ENCODE measurements at places on chromosomes 3 and 15. TPM values are rescaled to one million over a fixed set of nuclear protein-coding genes. Genes with fewer than 3 reads are reported as not detected.

WDR72 gene
- total RNA-seq, result 104 TPM

- no peak for DNase-seq
- H3K36me3 ChIP-seq, result no peaks in the 10 kb centered on the region
- H3K4me3 ChIP-seq, result no peak overlapping the region
- no peaks in the 10 kb centered on the region for H3K27me3 ChIP-seq
- H3K27ac ChIP-seq, result no peak overlapping the region
Observed at GRCh38 chr3:95705786-95706418, 1108.5 kb upstream of the EPHA6 start.

- no peaks in the 10 kb centered on the region for H3K4me1 ChIP-seq
- H3K27me3 ChIP-seq, result no peaks in the 10 kb centered on the region
- H3K4me3 ChIP-seq, result no peak overlapping the region
- no peaks in the 10 kb centered on the region for H3K36me3 ChIP-seq
Observed at GRCh38 chr3:120170223-120170622, 76.0 kb upstream of the GSK3B start.

- H3K27ac ChIP-seq, result no peak overlapping the region
- DNase-seq, result no peak
- H3K36me3 ChIP-seq, result no peaks in the 10 kb centered on the region
- no peaks in the 10 kb centered on the region for H3K4me1 ChIP-seq
- H3K27me3 ChIP-seq, result no peaks in the 10 kb centered on the region
Observed at GRCh38 chr3:67461667-67462142, 192.7 kb downstream of the SUCLG2 start.

Measured in thyroid gland (tissue), 4 donors.